ENCODE measurements at places on chromosomes 1 and 21.

DNA sequence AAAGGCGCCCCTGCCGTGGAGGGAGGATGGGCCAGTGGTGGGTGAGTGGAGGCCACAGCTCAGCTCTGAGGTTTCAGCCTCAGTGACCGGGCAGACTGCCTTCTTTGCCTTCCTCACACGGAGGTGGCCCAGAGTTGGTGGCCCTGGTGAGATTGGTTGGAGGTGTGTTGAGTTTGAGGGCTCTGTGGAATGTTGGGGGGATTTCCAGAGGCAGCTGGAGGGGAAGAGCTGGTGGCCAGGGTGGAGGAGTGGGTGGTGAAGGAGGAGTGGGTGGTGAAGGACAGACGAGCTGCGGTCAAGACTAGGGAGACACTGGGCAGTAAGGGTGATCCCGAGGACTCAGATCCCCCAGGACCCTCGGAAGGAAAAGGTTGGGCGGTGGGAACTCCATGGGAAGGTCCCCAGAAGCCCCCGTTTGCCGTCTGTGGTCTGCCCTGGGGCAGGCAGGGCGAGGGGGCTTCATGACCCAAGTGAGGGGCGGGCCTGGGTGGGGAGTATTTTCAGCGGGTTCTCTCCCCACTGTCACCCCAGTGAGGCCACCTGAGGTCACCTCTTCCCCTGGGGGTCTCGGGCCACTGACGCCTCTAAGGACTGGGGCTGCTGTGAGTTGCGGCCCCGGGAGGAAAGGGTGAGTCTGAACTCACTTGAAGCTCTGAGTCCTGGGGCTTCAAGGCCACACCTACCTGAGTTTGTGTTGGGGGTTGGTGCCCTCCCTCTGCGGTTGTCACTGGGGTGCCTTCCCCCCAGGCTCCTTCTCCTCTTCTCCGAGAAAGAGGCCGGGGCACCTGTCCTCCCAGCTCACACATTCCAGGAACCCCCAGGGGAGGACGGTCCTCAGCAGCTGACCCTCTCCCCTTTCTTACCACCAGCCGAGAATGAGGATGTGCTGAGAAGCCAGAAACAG lies 22.7 kb upstream of the PIK3CD start:
- DNase-seq: no peak

- no peak for DNase-seq
Measured at GRCh38 chr1:242754125-242754524, 229.6 kb upstream of the PLD5 start.

DNA sequence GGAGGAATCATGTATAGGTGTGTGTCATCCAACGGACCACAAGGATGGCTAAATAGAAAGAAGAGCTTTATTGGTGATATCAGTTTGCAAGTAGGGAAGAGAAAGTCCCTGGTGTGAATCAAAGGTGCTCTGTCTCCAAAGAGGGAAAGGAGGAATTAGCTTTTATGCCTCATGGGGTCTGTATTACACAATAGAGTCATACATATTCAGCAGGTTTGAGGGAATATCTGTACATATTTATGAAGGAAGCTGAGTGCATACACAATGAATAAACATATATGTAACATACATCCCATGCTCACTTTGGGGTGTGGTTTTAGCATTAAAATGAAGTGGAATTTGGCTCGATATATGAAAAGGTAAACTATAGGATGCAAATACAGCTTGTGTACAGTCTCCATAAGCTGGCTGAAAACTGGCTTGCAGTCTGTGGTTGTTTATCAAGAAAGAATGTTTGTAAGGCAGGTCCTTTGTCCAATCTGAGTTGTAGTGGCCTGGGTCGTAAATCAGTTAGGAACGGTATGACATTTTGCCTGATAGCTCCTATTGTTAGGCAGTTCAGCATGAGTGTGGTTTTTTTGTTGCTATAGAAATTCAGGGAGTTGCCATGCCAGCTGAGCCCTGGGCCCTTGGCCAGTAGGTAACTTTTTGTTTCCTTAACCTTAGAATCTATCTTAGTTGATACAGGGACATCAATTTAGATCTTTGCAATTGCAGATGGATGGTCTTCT lies 198.0 kb upstream of the ZP4 start:
- DNase-seq: no peak

DNA sequence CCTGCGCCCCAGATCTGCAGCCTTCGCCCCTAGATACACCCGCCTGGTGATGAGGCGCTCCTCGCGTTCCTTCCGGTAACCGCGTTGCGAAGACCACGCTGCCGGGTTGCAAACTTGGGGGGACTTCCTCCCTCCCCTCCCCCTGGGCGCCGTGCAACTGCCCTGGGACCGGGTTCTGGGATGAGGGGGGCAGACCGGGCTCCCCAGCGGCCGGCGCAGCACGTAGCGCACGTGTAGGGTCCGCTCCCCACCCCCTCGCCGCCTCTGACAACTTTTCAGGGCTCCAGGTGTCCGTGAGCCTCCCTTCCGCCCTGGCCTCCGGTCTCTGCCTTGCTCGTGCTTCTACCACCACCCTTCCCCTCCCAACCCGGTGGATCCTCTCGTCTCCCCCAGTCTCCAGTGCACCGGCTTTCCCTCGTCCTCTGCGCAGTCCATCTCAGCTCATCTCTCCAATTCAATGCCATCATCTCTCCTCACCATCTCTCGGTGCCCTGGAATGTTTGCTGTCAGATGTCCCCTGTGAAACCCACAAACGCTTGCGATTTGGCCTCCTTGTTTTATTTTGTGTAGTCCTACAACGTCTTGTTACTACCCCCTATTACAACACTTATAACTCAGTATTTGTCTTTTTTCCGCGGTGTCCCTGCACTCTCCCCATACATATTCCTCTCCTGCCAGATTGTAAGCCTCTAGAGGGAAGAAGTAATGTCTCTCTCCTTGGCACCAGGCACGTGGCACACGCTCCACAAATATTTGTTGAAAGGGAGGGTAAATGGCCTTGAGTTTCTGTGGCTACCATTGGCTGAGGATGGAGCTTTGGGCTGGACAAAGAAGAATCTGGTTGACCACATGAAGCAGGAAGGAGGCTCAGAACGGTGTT lies 782 bp downstream of the PCAT6 start:
- DNase-seq: peak; percentile 48

GRCh38 chr21:41149199-41149598 lies 18.8 kb upstream of the BACE2 start:
- no peak for DNase-seq

DNA sequence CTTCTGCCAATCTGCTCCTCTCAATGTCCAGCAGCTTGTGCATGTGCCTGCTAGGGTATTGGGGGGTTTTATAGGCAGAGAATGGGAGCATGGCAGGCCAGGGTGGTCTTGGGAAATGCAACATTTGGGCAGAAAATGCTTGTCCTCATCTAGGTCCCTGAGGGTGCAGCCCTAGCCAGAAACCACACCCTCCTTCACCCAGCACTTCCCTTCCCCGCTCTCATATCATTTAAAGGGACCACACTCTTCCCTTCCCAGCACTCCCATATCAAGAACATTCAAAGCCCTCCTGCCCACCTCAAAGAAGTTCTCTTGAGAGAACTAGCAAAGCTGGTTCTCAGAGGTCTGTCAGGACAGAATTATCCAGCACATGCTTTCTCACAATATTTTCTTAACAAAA lies 62.1 kb downstream of the HSD3B1 start:
- no peak for DNase-seq

GRCh38 chr1:17653728-17654351 lies 101.3 kb upstream of the ACTL8 start:
- peak; percentile 26 for DNase-seq
